ENCODE measurements at places on chromosomes 6 and 20.

GRCh38 chr20:59812286-59813125 is 120.9 kb downstream of the SYCP2 start:
- no peak for DNase-seq

- no peak for DNase-seq
Observed at GRCh38 chr20:59429396-59429795, 129.0 kb downstream of the EDN3 start.

- DNase-seq = no peak
Observed at GRCh38 chr6:42165016-42165415, 8.1 kb upstream of the GUCA1A start.

- no peak for DNase-seq
Observed at GRCh38 chr6:15689586-15690482, 27.0 kb upstream of the DTNBP1 start.

DNA sequence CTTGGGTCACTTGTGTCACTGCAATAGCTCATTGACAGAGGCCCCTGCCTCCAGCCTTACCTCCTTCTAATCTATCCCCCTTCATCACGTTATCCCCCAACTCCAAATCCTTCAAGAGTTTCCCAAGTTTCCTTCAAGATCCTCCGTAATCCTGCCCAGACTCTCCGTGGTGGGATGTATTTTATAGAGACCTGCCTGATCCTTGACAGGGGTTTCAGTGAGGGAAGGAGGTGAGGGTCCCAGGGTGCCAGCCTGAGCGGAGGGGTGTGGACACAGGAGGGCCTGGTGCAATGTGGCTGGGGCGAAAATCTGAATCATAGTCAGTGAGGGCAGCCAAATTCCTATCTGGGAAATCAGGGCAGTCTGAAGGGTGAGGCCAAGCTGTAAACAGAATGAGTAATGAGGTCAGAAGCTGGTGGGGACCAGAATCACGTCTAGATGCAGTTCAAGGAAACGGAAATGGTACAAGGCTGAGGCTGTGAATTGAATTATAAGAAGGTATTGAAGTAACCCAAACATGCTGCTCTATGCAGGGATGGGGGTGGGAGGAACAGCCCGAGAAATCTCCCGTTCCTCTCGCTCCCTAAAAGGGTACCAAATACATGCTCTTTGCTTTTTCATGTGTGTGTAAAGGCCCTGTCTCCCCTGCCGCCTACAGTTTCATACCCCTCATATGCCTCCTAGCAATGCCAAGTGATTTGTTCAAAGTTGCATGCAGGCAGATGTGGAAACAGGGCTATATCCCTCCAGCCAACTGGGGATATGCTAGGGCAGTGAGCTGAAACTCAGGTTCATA is 35.4 kb upstream of the PIM1 start:
- DNase-seq = no peak

- no peak for DNase-seq
Observed at GRCh38 chr6:26022132-26022472, 59.5 kb downstream of the TRIM38 start.

DNA sequence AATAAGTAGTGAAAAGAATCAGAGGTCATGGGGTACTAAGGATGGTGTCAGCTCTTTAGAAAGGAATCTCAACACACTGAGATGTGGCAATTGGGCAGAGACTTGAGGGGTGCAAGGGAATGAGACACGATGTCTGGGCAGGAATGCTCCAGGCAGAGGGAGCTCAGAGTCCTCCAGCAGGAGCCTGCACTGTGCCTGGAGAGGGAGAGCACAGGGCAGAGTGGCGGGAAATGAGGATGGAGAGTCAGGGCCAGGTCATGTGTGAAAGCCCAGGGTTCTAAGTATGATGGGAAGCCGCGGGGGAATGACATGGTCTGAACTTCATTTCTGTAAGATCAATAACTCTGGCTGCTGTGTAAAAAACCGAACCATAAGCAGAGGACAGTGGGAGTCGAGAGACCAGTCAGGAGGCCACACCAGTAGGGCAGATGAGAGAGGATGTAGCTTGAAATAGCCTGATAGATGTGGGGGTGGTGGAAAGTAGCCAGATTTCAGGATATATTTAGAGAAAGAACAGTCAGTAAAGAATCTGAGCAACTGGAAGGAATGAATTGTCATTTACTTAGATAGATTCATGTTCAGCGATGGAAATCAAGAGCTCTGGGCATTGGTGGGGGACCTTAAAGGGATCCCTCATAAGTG is 133.4 kb upstream of the DTNBP1 start:
- DNase-seq = no peak

- no peak for DNase-seq
Observed at GRCh38 chr20:50540620-50541605, 30.7 kb downstream of the PTPN1 start.

DNA sequence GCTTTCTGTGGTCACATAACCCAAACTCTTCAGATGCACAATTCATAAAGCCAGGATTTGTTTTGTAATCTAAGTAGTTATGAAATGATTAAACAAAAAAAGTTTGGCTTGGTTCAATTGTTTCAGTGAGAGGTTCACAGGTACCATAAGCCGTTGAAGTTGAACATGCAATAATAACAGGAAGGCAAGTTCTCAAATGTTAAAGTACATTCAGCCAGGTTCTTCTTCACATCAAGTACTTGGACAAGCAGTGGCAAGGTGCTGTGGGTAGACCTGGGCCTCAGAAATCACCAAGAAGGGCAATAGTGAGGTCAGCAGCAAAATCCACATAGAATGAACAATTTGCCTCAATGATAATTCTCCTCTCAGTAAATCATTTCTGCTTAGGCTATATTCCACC is 175.5 kb downstream of the EPM2A start:
- DNase-seq = no peak

- no peak for DNase-seq
Observed at GRCh38 chr20:57791966-57792365, 82.2 kb upstream of the PMEPA1 start.

DNA sequence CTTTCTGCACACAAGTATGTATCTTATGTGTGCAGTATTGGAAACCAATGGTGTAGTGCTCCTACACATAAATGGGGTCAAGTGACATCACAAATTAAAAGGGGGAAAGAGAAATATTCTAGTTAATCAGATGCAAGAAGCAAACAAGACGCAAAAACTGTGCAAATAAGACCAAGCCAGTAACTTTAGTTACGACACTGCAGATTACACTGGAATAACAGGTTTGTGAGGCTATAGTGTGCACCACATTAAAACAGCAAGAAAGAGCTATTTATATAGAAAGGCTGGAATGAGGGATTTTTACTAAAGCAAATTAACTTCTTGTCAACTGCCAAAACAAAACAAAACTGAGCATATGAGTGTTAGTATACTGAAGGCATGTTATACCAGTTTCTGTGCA is 45.8 kb downstream of the NR2E1 start:
- DNase-seq = no peak

DNA sequence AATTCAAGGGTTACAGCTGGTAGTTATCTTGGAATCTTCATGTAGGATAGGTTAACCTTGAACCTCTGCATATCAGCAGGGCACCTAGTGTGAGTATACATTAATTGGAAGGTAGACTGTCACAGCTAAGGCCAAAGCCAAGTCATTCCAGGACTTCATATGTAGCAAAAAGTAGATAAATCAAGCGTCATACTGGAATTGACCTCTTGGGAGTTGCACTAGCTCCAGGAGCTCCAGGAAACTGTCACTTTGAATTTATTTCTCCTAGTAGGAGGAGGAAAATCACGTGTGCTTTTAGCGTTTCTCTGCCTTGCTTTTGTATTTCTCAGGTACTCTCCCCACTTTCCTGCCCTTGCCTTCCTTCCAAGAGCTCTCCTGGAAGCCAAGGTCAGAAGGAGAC is 30.3 kb downstream of the RIPOR2 start:
- DNase-seq = no peak

- no peak for DNase-seq
Observed at GRCh38 chr6:166955121-166955864, 1.1 kb downstream of the RNASET2 start.

- no peak for DNase-seq
Observed at GRCh38 chr6:158069800-158070195, 88.1 kb downstream of the SYNJ2 start.

DNA sequence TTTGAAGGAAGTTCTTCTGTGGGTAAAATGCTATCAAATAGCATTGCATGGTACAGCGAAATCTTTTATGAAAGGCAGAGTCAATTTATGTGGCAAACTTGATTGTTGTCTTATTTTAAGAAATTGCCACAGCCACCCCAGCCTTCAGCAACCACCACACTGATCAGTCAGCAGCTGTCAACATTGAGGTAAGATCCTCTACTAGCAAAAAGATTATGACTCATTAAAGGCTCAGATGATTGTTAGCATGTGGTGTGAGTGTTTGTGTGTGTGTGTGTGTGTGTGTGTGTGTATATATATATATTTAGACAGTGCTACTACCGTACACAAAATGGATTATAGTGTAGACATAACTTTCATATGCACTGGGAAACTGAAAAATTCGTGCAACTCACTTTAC is 27.8 kb downstream of the LRRN4 start:
- no peak for DNase-seq

GRCh38 chr6:87825821-87826221 is 123.8 kb upstream of the AKIRIN2 start:
- DNase-seq = no peak

- no peak for DNase-seq
Observed at GRCh38 chr6:125140808-125141207, 12.8 kb upstream of the TPD52L1 start.

DNA sequence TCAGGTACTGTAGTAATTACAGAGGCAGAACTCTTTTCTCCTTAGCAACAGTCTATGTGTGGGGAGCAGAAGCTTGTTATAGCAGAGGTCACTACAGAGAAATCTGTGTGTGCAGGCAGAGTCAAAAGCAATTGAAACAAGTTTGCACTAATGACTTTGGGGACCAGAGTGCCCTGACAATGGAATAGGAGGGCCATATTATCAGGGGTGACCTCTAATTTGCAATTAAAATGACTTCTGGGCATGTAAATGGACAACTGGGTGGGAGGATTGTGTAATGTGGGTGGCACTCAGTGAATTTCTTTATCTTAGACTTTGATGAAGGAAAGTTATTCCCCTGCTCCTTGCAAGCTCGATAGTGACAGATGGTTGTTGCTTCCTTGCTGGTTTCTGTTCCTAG is 127.2 kb downstream of the PLCB4 start:
- DNase-seq = no peak

GRCh38 chr20:57835074-57835452 is 125.2 kb upstream of the PMEPA1 start:
- DNase-seq = no peak

DNA sequence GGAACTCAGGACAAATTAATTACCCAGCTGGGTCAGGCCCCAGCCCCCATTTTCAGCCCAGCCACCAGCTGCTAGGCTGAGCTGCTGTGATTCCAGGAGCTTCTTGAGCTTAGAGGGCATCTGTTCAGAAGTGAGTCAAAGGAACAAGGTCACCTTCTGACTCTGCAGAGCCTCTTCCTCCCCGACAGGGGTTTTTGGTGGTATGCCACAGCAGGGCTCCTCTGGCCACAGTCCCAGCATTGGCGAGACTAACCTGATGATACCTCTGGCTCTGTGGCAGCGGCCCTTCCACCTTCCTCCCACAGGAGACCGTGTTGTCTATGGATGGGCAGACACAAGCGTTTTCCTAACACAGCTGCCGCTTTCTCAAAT is 39.7 kb downstream of the ZC3H12D start:
- no peak for DNase-seq

Measured in stimulated activated CD4-positive, alpha-beta T cell treated with anti-CD3 and anti-CD28 coated beads, Interleukin-12 subunit alpha, Interleukin-12 subunit beta, amount 100 ng/mL, for 24 hours (primary cell).